ENCODE measurements at places on chromosomes 13 and 19. TPM values are rescaled to one million over a fixed set of nuclear protein-coding genes. Genes with fewer than 3 reads are reported as not detected.

DNA sequence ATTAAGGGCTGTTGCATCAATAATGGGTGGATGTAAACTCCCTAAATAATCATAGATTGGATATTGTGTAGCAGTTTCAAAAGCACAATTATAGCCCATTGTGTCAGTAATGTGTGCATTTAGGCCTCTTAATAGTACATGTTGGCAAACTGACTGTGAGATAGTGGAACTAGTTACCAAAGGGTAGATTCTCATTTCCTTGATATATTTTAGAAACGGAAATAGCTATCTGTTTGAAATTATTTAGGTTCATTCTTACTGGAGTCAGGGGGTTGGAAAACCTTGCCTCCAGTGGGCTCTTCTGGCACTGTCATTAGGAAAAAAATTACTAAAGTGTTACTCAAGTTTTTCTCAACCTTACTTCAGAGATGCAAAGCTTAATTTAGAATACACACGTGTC is 1074.9 kb downstream of the PCDH17 start:
- no peak for DNase-seq

DNA sequence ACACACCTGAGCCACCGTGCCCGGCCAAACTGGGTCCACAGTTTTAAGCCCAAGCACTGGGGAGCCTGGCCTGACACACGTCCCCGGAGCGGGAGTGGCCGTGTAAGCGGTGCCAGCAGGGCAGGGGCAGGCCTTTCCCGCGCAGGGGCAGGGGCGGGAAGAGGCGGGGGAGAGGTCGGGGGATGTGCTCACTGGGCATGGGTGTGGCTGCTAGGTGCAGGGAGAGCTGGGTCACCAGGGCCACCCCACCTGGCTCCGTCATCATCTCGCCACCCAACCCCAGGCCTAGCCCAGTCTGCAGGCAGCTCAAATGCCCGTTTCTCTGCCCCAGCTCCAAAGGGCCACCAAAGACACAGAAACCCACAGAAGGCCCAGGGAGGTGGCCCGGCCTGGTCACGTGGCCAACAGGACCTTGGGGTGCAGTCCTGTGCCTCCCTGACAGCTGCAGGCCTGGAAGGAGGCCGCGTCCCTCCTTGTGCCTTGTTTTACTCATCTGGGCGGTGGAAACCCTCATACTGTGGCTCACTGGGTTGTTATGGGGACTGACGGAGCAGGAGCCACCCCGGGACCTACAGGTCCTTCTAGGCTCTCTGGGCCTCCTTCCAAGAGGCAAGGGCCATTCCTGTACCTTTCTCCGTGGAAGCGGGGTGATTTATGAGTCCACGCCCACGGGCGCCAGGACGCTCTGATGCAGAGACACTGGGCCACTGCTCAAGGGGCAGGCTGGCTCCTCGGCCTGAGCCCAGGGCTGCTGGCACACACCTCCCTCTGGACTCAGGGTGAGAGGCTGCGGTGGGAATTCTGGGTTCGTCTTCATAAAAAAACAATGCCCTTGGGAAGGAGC is 27.7 kb downstream of the MAP2K2 start:
- no peak for DNase-seq

GRCh38 chr19:16896146-16897028 is 7.6 kb downstream of the F2RL3 start:
- no peak for DNase-seq

- DNase-seq: peak; percentile 72
Observed at GRCh38 chr19:1133471-1133929, 29.7 kb downstream of the GPX4 start.

Gene IGSF23
- total RNA-seq: not detected

Gene ZNF808
- total RNA-seq: 26.1 TPM

Gene ZFP30
- total RNA-seq: 10.7 TPM
